ENCODE measurements at places on chromosomes 7 and 10.

GRCh38 chr10:88810196-88810961, 7.8 kb downstream of the LIPM start:
- no peak for DNase-seq

- no peak for DNase-seq
Measured at GRCh38 chr10:28840971-28841370, 163.7 kb downstream of the BAMBI start.

GRCh38 chr7:66464059-66464458, 164.6 kb upstream of the KCTD7 start:
- no peak for DNase-seq

- DNase-seq: no peak
Measured at GRCh38 chr7:46071076-46071475, 150.0 kb upstream of the IGFBP3 start.

DNA sequence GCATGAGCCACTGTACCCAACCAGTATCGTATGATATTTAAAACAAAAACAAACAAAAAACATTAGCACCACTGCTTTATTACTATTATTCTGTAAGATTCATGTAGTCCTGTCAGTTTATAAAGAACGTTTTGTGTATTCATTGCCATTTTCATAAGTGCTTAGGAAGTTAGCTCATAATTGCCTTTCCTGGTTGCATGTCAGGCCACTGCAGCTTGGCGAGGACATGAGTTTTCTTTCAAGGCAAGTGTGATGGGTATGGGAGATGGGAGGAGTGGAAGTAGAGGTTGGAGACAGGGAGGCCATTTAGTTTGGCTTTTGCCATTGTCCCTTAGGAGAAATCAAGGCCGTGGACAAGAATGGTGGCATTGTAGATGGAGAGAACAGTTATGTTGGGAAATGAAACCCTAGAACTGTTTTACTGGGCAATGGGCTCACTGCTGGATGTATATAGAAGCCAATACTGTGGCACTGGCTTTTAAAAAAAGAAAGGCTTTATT, 48.9 kb downstream of the TYW1 start:
- DNase-seq: no peak

Measured in stimulated activated CD8-positive, alpha-beta memory T cell treated with anti-CD3 and anti-CD28 coated beads, Interleukin-15, amount 100 ng/mL, for 24 hours (primary cell).